ENCODE measurements at places on chromosomes 2 and 18. TPM values are rescaled to one million over a fixed set of nuclear protein-coding genes. Genes with fewer than 3 reads are reported as not detected.

GRCh38 chr2:129742415-129743180, 236.9 kb upstream of the RAB6C start:
- DNase-seq = no peak

GRCh38 chr2:44952806-44953498, 11.4 kb downstream of the SIX3 start:
- DNase-seq = no peak

GRCh38 chr2:134712736-134713135, 6.1 kb downstream of the TMEM163 start:
- DNase-seq = no peak

Gene OTOF
- 0.69 TPM for total RNA-seq

Gene NAB1
- total RNA-seq = 71.0 TPM
